ENCODE measurements at places on chromosomes 11 and 22.

DNA sequence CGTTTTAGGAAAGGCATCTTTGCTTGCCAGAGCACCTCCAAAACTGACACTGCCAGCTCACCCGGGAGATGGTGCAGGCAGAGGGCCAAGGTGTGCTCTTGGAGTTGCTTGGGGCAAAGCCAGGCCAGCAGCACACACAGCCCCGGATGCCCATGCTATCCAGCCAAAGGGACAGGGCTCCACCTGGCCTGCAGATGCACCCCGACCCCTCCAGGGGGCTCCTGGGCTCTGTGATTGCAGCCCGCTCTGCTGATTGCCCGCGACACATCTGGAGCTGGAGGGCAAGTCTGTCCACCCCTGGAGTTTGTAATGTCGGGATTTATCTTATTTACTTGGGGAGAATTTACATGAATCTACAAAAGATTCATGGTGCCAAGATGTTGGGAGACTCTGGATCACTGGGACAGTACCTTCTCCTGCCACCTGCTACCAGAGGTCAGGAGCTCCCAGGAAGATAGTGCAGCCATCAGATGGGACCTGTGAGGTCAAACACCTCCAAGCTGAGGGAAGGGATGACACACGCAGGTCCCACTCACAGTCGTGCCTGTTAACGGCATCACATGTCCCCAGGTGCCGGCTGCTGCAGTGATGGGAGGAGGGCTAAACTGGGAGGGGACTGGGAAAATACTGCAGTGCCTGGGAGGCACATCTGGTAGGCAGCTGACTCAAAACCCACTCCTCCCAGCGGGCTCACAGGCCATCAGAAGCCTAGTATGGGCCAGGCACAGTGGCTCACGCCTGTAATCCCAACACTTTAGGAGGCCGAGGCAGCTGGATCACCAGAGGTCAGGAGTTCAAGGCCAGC, 17.2 kb downstream of the CBX7 start:
- DNase-seq: no peak

DNA sequence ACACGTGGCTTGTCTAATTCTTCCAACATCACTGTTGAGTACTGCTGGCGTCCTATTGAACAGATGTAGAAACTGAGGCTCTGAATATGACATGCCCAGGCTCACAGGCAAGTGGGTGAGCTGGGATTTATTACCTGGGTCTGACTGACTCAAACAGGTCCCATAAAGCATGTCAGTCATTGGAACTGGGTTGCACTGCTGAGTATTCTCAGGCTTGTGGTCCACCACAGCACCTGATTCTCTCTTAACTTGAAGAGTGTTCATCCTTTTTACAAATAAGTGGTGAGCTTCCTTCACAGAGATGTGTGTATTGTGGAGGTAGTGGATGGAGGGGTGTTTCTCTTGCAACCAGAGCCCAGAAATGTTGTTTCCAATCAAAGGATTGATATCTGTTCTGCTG, 44.5 kb downstream of the SC5D start:
- no peak for DNase-seq

GRCh38 chr11:82969811-82970210, 68.3 kb downstream of the DDIAS start:
- no peak for DNase-seq

DNA sequence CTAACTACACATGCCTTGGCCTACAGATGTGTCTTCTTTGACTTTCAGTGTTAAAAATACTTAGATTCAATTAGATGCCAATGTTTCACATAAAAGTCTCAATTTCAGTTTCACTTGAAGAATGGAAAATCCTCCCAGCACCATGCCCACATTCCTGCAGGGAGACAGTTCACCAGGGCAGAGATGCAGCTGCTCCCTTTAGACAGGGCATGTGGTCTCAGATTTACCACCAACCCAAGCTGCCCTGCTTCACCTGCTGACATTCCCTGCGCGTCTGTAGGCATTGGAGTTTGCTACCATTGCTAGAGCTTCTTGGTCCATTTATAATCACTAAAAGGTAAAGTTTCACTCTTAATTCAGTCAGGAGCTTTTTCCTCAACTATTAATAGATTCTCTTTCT, 113.9 kb downstream of the ARFGAP2 start:
- DNase-seq: no peak

- DNase-seq: no peak
These were observed 5.0 kb downstream of the ZNF215 start for GRCh38 chr11:6931146-6931713.

Data from stimulated activated CD4-positive, alpha-beta T cell treated with anti-CD3 and anti-CD28 coated beads, TNF-alpha, amount 100 ng/mL, for 1 hour (primary cell).